Cardiac septum (tissue), 1 donor: ENCODE measurements at places on chromosomes 2 and 18. TPM values are rescaled to one million over a fixed set of nuclear protein-coding genes. Genes with fewer than 3 reads are reported as not detected.
A peak's percentile ranks its signal among the peaks of the same experiment; 100 is the strongest.

GRCh38 chr2:44933434-44933951 is 8.0 kb upstream of the SIX3 start:
- DNase-seq = peak; percentile 20

- no peak for DNase-seq
These were observed 24.1 kb downstream of the GULP1 start for GRCh38 chr2:188315750-188316149.

GRCh38 chr2:45973426-45973825 is 322.0 kb downstream of the PRKCE start:
- no peak for DNase-seq

- DNase-seq = peak; percentile 78
These were observed 288.5 kb downstream of the TNS1 start for GRCh38 chr2:217714287-217714751.

DNA sequence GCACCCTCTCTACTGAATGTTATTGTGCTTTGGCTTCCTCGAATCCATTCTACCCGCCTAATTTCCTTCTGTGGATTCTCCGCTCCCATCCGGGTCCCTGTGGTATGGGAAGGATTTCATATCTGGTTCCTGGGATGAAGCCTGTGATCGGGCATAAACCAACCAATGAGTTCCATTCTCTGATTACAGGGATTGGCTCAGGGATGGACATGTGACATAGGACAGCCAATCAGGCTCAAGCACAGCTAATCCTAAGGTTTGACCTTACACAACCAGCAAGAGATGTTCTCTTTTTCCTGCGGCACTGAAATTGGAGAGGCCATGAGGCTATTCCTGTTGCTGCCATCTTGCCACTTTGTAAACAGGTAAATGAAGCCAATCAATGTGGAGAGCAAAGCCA is 168.1 kb upstream of the SMAD2 start:
- no peak for DNase-seq

GRCh38 chr2:238059505-238059904 is 1.3 kb upstream of the SCLY start:
- DNase-seq = no peak

GRCh38 chr2:159444754-159445153 is 158.3 kb upstream of the WDSUB1 start:
- DNase-seq = no peak

Gene C2orf81
- 1.1 TPM for total RNA-seq

Gene COL3A1
- 180 TPM for total RNA-seq

Gene RAX
- not detected for total RNA-seq

Gene GATA6
- total RNA-seq = 76.2 TPM
